Ammon's horn (tissue), 1 donor: ENCODE measurements at places on chromosomes 11 and 22.

- DNase-seq, result no peak
Observed at GRCh38 chr22:40955571-40955970, 4.4 kb downstream of the RBX1 start.

DNA sequence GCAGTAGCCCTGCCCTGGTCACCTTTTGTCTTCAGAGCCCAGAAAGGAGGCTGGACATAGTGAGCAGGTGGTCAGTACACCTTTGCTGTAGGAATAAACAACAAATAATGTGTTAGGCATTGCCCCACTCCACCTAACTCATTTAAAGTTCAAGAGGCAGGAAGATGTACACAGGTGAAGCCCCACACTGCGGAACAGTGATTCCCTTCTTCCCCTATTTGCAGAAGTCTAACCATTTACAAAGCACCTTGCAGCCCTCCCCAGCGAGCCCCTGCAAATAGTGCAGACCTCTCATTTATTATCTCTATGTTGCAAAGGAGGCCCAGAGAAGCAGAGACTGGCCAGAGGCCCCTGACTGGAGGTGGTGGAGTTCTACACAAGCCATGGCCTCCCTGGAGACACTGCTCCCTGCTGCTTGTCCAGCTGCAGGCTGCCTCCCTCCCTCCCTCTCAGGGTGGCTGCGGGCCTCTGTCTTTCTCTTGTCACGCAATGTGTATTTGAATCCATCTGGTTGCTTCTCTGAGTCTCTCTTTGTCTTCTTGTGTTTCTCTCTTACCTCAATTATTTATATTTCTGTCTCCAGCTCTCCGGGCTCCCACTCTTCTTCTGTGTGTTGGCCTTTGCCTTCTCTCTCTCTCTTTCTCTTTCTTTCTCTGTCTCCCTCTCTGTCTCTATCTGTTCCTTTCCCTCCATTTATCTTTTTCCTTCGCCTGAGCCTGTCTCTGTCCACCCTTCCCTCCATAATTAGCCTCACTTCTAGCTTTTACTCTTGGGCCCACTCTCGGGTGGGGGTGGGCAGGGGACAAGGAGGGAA is 59.1 kb upstream of the PRDM11 start:
- no peak for DNase-seq

DNA sequence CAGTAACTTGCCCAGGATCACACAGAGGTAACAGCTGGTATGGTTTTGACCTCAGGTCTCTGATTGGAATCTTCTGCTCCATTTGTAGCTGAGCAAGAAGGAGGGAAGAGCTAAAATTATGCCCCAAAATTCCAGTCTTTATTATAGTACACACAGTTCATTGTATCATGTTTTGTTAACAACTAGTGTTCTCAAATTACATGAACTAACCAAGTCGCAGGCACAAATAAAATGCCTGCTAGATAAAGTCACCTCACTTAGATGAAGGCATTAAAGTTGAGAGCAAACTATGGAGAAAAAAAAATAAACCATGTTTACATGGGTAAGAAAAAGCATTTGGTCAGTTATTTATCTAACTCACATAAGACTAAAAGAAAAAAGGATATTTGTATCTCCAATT is 58.8 kb downstream of the PDGFD start:
- no peak for DNase-seq

DNA sequence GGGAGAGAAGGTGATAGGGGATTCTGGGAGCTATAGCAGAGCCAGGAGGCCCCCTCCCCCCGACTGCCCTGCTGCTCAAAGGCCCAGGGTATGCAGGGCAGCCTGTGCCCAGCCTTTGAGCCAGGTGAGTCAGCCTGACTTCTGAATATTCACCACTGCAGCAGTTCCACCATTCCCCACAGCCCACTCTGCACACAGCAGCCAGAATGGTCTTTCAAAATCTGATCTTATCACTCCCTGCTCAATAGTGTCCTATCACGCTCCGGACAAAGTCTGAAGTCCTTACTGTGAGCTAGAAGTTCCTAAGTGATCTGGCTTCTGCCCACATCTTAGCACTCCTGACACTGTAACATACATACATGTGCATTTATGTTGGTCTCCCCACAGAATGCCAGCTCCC is 111.7 kb downstream of the BUD13 start:
- DNase-seq, result no peak

DNA sequence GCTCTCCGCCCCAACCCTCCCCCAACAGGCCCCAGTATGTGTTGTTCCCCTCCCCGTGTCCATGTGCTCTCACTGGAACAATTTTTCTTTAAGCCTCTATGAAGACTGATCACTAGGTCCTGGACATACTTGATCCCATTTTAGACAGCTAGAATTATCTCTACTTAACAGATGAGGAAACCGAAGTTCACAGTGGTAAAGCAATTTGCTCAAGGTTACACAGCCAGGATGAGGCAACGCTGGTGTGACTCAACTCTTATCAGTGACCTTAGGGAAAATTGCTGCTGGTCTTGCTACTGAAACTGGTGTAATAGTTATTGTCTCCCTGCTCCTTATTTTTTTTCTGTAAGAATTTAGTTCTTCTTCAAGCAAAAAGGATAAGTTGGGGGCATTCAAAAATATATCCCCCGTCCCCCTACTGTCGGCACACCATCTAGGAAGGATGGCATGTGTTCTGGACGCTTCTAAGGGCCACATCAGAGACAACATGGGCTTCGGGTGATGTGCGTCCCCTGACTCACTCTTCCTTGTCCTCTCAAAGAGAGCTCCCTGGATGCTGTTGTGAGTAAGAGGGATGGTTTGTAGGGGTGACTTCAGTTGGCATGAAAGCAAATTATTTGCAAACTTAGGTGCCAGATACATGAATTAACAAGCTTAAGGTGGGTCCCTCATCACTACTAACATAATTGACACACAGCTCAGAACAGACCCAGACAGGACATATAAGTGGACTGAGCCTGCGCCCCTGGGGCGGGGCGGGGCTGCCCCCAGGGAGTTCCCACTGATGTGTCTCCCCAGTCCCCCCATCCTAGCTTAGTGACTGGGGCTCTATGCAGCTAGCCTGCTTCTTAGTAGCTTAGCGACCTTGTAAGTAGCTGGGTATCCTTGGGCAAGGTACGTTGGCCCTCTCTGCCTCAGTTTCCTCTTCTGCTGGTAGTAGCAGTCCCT is 23.6 kb upstream of the ALX4 start:
- DNase-seq, result no peak

DNA sequence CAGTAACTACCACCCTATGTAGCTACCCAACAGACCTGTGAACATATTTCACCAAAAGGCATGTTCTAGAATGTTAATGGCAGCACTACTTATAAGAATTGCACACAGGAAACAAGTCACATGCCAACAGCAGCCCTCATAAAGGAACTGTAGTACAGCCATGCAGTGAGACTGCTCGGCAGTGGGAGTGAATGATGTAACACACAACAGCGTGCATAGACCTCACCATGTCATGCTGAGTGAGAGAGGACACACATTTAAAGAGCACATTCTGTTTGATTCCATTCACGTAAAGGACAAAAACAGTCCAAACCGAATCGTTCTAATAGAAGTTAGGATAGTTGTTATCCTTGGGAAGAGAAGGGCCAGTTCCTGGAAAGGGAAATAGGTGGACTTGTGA is 27.2 kb upstream of the KIRREL3 start:
- no peak for DNase-seq

- no peak for DNase-seq
Observed at GRCh38 chr11:126479178-126479930, 123.9 kb downstream of the ST3GAL4 start.

DNA sequence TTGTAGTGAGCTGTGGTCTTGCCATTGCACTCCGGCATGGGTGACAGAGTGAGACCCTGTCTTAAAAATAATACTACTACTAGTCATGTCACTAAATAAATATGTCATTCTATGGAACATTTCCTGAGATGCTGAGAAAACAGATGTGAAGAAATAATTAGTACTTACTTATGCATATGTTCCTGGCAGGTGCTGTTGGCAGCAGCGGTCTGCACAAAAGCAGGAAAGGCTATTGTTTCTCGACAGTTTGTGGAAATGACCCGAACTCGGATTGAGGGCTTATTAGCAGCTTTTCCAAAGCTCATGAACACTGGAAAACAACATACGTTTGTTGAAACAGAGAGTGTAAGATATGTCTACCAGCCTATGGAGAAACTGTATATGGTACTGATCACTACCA is 8.8 kb downstream of the ARCN1 start:
- no peak for DNase-seq

GRCh38 chr11:12007769-12008737 is at the start of gene DKK3:
DKK3 (minus strand) TSS chr11:12008626; CDS start chr11:12008582, 44 bp downstream.
- peak; percentile 70 for DNase-seq

DNA sequence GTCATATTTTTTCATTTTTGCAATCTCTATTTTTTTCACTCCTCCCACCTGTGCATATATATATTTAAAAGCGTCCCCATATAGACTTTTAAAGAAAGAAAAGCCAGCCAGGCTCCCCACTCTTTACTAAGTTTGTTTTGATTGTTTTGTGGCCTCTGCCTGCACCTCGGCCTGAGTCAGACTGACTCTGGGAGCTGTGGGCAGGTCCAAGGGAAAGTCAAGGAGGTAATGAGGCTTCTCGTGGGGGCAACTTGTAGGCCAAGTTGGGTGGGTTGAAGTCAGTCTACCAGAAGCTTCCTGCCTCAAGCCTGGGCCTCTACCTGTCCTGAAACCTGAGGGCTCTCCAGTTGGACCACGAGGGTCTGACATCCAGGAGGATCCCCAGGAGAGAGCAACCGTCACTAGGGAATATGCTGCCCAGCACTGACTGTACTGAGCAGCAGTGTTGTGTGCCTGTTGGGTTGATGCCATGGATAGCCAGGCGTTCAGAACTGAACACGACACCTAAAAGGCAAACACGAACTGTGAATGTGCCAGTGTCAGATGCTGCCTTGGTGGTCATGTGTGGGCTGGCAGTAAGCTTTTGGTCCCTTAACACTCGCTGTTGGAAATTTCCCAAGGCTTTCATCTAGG is 58.8 kb downstream of the BMAL1 start:
- DNase-seq, result no peak

DNA sequence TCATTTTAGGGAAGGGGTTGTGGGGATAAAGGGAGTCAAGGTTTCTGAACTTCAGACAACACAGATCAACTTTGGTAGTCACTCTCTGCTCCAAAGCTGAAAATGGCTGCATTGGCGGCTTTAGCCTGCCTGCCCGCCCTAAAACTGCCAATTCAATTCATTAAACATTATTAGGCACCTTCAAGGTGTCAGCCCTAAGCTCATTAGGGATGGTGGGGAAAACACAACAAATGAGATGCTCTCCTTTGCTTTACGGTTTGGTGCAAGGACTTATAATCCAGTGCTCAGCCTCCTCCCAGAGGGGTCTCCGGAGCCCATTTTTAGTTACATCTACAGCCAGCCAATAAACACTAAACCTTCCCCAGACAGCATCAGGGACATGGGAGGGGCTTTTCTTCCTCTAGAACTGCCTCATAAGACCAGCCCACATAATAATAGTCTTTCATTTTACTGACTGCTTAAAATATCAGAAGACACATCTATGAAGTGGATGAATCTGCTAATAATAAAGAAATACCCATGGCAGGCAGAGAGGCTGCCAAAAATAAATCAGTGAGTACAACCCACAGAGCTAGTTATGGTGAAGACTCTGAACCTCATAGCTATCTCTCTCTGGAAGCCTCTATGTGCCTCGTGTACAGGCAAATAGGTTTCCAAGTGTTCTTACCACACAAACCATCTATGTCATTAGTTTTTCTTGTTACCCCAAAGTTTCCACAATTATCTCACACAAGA is 102.8 kb upstream of the NCAM1 start:
- DNase-seq, result no peak

- no peak for DNase-seq
Observed at GRCh38 chr11:1738380-1738779, 12.0 kb downstream of the IFITM10 start.

GRCh38 chr22:17705951-17706900 is 67.7 kb downstream of the BCL2L13 start:
- peak; percentile 86 for DNase-seq

DNA sequence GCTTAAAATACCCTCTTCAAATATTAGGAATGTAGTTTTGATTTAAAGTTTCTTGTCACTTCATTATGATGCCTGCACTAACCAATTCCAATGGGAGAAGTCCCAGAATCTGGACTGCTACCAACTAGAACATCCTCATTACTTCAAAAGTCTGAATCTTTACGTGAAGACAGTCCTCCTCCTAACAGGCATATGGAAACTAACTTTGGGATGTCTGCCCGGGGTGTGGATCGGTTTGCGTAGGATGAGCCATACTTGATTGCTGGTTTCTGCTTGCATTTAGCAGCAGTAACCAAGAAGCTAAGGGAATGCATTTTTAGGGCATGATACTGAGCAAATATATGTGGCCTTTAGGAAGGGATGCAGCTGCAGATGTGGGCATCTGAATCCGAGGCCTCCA is 177.1 kb downstream of the LRRC4C start:
- DNase-seq, result peak; percentile 11

DNA sequence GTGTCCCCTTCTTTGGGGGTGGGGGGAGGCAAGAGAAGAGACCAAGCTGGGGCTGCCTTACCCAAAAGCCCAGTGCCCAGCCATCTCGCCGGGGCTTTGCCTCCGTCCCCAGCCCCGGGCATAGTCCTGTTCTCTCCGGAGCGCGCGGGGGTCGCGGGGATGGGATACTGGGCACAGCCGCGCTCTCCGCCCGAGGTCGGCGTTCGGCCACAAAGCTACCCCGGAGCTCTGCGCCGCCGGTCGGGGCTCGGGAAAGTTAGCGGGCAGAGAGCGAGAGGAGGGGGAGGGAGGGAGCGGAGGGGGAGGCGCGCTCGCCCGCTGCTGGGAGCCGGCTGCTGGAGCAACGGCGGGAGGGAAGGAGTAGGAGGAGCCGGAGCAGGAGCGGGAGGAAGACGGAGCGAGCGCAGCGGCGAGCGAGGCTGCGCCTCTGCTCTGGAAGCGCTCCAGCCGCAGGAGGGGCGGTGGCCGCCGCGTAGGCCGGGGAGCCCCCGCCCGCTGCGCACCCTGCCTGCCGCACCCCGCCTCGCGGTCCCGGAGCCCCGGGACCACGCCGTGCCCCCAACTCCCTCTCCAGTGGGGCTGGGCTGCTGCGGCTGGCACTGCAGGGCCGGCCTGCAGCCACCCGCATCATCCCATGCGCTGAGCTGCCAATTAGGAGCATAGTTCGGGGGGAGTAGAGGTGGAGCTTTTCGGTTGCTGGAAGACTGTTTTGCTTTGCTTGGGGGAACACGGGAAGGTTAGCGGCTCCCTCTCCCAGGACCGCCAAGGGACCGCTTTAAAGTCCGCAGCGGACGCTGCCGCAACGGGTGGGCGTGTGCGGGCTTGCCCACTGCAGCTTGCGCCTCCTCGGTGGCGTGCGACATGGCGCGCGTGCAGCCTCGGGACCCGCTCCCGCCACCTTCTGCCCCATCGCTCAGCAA is at the start of gene SCN4B:
SCN4B (minus strand) TSS at position 272 of the 920 bp plus-strand sequence; CDS start at position 122, 150 bp downstream.
- DNase-seq, result peak; percentile 85

- no peak for DNase-seq
Observed at GRCh38 chr11:31408201-31408600, 38.5 kb downstream of the DNAJC24 start.

DNA sequence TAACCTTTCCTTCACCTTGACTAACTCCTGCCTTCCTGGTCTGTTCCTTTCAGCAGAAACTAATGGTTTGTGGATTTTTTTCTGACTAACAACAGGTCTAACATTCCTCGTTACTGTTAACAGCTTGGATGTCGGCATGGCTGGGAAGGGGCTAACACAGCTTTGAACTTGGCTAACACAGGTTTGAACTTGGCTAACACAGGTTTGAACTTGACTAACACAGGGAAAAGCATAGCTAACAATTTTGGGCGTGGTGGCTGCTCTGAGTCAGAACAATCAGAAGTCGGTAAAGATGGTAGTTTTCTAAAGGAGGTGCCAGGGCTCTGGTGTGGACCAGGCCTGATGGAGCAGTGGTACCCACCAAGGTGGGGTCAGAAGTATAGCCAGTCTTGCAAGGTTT is 16.1 kb downstream of the MIAT start:
- no peak for DNase-seq
